ENCODE measurements at places on chromosomes 16 and 17. TPM values are rescaled to one million over a fixed set of nuclear protein-coding genes. Genes with fewer than 3 reads are reported as not detected.

GRCh38 chr16:86905302-86905701, 327.0 kb downstream of the FOXL1 start:
- no peak for DNase-seq

GRCh38 chr17:61809816-61810392, 53.4 kb downstream of the BRIP1 start:
- peak; percentile 70 for DNase-seq

LPCAT2 gene
- 8.7 TPM for polyA plus RNA-seq

- no peak for DNase-seq
Measured at GRCh38 chr17:39018267-39019134, 51.3 kb upstream of the FBXO47 start.

MED13 gene
- polyA plus RNA-seq: 7.1 TPM

PABPN1L gene
- not detected for polyA plus RNA-seq

GRCh38 chr17:47889734-47890529, 6.1 kb upstream of the SP2 start:
- peak; percentile 77 for DNase-seq

HSPB9 gene
- not detected for polyA plus RNA-seq

C16orf86 gene
- polyA plus RNA-seq: 0.63 TPM

DNA sequence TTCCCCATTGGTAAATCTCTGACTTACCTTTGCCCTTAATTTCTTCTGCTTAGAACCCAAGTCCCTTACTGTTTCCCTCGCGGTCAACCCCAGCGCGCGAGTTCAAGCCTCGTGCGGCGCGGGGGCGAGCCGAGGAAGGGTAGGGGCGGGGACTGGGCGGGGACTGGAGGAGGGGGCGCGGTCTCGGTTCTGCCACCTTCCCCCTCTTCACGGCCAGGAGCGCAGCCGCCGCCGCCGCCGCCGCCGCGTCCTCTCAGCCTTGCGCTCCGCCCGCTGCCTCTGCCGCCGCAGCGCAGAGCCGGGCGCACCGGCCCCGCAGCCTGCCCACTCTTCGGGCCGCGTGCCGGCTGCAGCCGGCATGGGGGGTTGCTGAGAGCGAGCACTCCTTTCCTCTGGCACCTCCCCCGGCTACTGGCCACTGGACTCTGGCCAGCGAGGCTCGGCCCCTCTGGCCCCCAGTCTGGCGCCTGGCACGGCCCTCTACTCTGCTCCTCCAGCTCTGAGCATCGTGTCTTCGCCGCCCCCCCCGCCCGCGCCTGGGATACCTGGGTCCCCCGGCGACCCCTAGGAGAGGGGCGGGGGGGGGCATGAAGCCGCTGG, at the start of gene RAPGEFL1:
TSS of gene RAPGEFL1 (plus strand) at position 196 of the 600 bp plus-strand sequence. CDS start at position 588, 392 bp downstream.
- DNase-seq: peak; percentile 55

All from IMR-90 (cell line).